ENCODE measurements at places on chromosomes 4 and X.

DNA sequence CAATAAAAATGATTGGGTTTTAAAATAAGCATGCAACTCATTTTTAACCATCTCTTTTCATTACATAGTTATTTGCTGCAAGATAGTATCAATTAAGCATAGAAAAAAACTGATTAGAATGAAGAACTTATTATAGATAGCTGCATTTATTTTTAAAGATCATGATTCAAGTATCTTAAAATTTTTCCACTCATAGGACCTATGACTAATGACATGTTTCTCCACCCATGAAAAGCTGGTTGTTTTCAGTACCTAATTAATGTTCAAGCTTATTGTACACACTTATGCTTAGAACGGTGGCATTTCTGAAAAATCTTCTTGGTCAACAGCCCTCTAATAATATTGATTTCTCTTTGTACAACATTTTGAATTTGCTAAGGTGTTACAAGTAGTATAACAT lies 193.5 kb upstream of the PITX2 start:
- H3K27ac ChIP-seq, result no peak overlapping the region
- H3K4me3 ChIP-seq, result no peak overlapping the region
- no peaks in the 10 kb centered on the region for H3K27me3 ChIP-seq
- no peaks in the 10 kb centered on the region for H3K36me3 ChIP-seq
- no peak for DNase-seq

DNA sequence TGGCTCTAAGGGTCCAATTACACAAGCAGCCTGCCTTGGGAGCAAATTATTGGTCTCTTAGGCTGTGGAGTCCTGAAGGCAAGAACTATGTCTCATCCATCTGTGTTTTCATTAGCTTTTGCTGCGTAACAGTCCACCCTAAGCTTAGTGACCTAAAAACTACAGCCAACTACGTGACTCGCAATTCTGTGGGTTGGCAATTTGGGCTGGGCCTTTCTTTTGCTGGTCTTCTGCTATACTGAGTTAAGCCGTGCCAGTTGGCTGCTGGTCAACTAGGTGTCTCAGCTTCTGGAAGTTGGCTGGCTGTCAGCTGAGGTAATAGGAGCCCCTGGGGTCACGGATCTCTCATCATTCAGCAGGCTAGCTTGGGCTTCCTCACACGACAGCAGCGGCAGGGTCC lies 205.6 kb upstream of the S100G start:
- peaks cover 49% of the 10 kb centered on the region for H3K27me3 ChIP-seq
- H3K36me3 ChIP-seq, result no peaks in the 10 kb centered on the region
- no peak for DNase-seq
- H3K27ac ChIP-seq, result no peak overlapping the region
- no peak overlapping the region for H3K4me3 ChIP-seq

DNA sequence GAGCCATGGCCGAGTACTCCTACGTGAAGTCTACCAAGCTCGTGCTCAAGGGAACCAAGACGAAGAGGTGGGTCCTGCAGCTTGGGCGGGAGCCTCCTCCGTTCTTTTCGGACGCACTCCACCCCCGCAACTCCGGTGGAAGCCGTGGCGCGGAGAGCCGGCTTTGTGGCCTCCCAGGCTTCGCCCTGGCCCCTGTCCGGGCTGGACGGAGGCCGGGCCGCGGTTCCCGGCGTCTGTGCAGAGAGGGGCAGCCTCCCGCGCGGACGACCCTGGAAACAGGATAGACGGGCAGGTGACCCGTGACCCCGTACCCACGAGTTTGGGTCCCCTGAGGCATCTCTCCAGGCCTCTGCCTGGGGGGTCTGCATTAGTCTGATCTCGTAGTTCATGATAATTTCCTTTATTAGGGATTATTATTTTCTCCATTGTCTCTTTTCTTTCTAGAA lies 356 bp downstream of the FRG1 start:
- no peak for DNase-seq
- peak overlapping the region; percentile 76 for H3K4me3 ChIP-seq
- H3K36me3 ChIP-seq, result no peaks in the 10 kb centered on the region
- H3K27me3 ChIP-seq, result no peaks in the 10 kb centered on the region

- no peak for DNase-seq
- no peaks in the 10 kb centered on the region for H3K4me1 ChIP-seq
- H3K27ac ChIP-seq, result no peak overlapping the region
- H3K4me3 ChIP-seq, result no peak overlapping the region
- no peaks in the 10 kb centered on the region for H3K27me3 ChIP-seq
Observed at GRCh38 chr4:41524425-41524824, 13.5 kb upstream of the LIMCH1 start.

DNA sequence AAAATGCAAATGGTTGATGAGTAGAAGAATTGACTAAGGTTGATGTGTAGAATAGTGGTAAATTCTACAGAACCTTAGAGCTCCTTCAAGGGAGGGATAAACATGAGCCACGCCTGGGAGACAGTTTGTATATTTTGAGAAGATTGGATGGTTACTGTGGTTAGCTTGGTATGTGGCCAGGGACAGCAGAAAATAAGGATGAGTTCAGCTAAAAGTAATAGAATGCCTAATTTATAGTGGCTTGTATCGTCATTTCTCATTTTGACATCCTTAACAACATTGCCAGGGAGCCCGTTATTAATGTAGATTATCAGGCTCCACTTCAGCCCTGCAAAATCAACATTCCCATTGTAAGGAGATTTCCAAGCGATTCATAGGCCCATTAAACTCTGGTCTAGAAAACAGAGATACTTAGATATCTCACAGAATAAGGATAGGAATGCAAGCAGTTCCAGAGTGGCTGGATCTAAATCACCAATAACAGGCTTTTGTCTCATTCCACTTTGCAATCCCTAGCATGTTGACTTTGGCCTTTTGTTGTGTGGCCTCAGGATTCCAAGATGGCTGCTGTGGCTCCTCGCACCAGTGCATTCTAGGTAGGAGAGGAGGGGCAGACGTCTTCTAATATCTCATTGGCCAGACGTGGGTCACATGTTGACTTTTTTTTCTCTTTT lies 6.4 kb upstream of the PTTG2 start:
- no peaks in the 10 kb centered on the region for H3K4me1 ChIP-seq
- no peaks in the 10 kb centered on the region for H3K36me3 ChIP-seq
- DNase-seq, result no peak

- peak overlapping the region; percentile 70 for H3K4me3 ChIP-seq
- H3K4me1 ChIP-seq, result no peaks in the 10 kb centered on the region
- H3K36me3 ChIP-seq, result no peaks in the 10 kb centered on the region
Observed at GRCh38 chrX:119942173-119942819, 1.3 kb downstream of the NKAP start.

GRCh38 chr4:997375-998071 lies 4.3 kb upstream of the SLC26A1 start:
- peak overlapping the region; percentile 48 for H3K4me3 ChIP-seq
- no peaks in the 10 kb centered on the region for H3K36me3 ChIP-seq
- peaks cover 5% of the 10 kb centered on the region for H3K4me1 ChIP-seq
- peaks cover 43% of the 10 kb centered on the region for H3K27me3 ChIP-seq

GRCh38 chrX:72573158-72573511 lies 492 bp upstream of the HDAC8 start:
- H3K27me3 ChIP-seq, result no peaks in the 10 kb centered on the region
- H3K4me3 ChIP-seq, result peak overlapping the region; percentile 59
- H3K36me3 ChIP-seq, result no peaks in the 10 kb centered on the region
- DNase-seq, result no peak
- no peaks in the 10 kb centered on the region for H3K4me1 ChIP-seq

GRCh38 chr4:169416997-169417396 lies 146.2 kb upstream of the SH3RF1 start:
- H3K27ac ChIP-seq, result no peak overlapping the region
- DNase-seq, result no peak
- no peak overlapping the region for H3K4me3 ChIP-seq
- no peaks in the 10 kb centered on the region for H3K4me1 ChIP-seq
- H3K36me3 ChIP-seq, result no peaks in the 10 kb centered on the region
- H3K27me3 ChIP-seq, result no peaks in the 10 kb centered on the region

DNA sequence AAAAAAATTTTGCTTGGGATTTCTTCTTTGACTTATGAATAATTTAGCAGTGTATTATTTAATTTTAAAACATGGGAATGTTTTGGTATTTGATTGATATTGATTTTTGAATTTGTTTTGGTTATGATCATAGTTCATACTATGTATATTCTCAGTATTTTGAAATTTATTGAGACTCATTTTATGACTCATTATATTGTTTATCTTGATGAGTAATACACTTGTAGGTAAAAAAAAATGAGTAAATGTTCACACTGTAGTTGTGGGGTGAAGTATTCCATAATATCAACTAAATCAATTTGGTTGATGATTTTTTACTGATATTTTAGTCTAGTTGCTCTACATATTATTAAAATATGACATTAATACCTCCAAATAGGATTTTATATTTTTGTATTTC lies 1142.2 kb downstream of the ADGRL3 start:
- no peak overlapping the region for H3K4me3 ChIP-seq
- H3K27ac ChIP-seq, result no peak overlapping the region
- no peaks in the 10 kb centered on the region for H3K36me3 ChIP-seq
- no peaks in the 10 kb centered on the region for H3K27me3 ChIP-seq
- no peaks in the 10 kb centered on the region for H3K4me1 ChIP-seq

DNA sequence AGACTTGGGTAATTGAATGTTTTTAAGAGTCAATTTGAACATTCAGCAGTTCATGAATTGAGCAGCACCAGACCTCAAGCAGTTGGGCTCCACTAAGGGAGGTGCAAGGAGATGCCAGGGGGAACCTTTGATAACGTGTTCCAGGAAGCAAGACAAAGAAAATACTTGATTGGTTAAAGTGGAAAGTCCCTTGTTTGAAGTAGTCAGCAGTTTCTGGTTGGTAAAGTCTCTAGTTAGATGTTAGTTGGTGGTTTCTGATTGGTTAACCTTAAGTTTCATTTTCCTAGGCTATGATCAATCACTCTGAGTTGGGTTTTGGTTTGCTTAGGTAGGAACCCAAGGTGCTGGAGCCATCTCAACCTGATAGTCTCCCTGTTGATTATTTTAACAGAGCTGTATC lies 4.0 kb downstream of the HERC6 start:
- no peak for DNase-seq
- no peaks in the 10 kb centered on the region for H3K36me3 ChIP-seq
- no peak overlapping the region for H3K4me3 ChIP-seq
- no peaks in the 10 kb centered on the region for H3K4me1 ChIP-seq

DNA sequence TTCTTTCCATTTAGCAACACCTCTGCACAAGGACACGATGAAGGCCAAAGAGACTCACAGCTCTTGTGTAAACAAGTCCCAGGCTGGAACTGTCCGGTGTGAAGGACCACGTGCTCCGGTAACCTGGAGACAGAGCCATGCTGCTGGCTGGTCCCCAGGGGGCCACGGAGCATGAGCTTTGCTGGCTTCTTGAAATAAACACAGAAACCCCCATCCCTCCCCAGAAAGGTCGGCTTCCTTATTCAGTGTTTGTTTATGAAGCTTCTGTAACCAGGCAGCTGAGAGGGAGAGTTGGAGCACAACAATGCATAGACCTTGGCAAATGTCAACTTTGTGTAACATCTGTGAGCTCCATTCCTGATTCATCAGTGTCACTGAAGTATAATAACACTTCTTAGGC lies 109.4 kb downstream of the GPR143 start:
- no peak overlapping the region for H3K27ac ChIP-seq
- no peaks in the 10 kb centered on the region for H3K27me3 ChIP-seq
- H3K4me3 ChIP-seq, result no peak overlapping the region
- H3K4me1 ChIP-seq, result no peaks in the 10 kb centered on the region
- no peak for DNase-seq
